ENCODE measurements at places on chromosomes 12 and 14.

- no peak for DNase-seq
These were observed 75.8 kb downstream of the GPATCH2L start for GRCh38 chr14:76227450-76228050.

- DNase-seq = no peak
These were observed 8.1 kb downstream of the PRPF40B start for GRCh38 chr12:49631336-49631907.

DNA sequence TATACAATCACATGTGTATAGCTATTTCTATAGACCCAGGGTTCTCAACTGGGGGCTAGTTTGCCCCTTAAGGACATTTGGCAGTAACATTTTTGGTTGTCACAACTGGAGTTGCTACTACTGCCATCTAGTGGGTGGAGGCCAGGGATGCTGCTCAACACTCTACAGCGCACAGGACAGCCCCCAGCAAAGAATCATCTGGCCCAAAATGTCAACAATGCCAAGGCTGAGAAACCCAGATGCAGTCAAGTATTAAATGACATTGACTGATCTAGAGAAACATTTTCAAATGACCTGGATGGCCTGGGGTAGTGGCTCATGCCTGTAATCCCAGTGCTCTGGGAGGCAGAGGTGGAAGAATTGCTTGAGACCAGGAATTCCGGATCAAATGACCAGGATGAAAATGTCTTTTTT, 5.8 kb downstream of the WSB2 start:
- DNase-seq = peak; percentile 36

DNA sequence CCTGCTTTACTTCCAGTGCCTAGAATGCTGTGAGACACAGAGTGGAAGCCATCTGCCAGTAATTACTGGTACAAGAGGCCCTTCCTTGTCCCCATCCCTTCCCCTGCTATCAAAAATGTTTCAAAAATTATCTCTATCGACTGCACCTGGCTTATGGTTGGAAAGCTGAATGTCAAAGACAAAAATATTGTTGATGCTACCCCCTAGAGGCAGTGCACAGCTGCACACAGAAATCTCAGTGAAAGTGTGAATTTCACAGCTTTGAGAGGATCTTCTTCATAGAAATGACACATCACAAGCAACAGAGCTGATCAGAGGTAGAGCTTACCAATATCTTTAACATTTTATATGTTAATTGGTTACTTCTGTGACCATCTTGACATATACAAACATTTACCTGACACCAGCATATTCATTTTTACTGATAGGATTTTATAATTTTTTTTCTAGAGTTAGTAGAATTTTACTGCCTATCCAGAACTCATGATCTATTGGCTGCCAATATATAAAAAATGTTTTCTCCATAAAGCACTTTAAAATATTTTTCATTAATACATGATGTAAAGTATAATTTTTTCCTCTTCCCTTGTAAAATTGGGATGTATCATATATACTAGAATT, 138.0 kb downstream of the AACS start:
- no peak for DNase-seq

- DNase-seq = no peak
These were observed 61.3 kb downstream of the DICER1 start for GRCh38 chr14:95095996-95096395.

GRCh38 chr12:62919838-62920237, 15.1 kb downstream of the PPM1H start:
- peak; percentile 64 for DNase-seq

GRCh38 chr12:54562750-54563356, 13.5 kb downstream of the PDE1B start:
- DNase-seq = no peak

- no peak for DNase-seq
These were observed 75.2 kb downstream of the PITPNM2 start for GRCh38 chr12:123075646-123076171.

GRCh38 chr14:29111554-29111953, 345.0 kb downstream of the FOXG1 start:
- no peak for DNase-seq

DNA sequence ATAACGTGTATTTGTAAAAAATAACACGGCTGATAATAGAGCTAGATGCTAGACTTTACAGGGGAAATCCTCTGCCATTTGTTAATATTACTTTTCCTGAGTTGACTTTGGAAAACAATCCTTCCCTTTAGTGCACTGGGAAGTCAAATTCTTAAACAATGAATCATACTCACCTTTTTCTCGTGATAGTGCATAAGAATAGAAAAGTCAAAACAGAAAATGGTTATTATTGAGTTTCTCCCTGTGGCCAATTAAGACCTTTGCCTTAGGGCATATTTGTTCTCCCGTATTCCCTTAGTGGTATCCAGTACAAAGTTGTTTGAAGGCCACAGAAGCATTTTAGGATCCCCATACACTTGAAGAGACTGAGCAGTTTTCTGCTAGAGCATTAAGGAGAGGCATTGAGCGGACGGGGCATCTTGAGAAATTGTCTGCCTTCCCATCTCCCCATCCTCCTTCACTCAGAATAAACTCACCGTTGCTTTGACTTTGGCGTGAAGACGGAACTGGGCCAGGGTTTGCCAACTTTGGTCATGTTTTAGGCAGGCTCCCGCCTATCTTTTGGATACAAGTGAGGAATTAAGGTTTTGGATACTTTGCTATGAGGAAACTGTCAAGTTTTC, 171.3 kb downstream of the TMTC2 start:
- DNase-seq = no peak

- peak; percentile 42 for DNase-seq
These were observed 94.1 kb downstream of the FBXL14 start for GRCh38 chr12:1500095-1500801.

DNA sequence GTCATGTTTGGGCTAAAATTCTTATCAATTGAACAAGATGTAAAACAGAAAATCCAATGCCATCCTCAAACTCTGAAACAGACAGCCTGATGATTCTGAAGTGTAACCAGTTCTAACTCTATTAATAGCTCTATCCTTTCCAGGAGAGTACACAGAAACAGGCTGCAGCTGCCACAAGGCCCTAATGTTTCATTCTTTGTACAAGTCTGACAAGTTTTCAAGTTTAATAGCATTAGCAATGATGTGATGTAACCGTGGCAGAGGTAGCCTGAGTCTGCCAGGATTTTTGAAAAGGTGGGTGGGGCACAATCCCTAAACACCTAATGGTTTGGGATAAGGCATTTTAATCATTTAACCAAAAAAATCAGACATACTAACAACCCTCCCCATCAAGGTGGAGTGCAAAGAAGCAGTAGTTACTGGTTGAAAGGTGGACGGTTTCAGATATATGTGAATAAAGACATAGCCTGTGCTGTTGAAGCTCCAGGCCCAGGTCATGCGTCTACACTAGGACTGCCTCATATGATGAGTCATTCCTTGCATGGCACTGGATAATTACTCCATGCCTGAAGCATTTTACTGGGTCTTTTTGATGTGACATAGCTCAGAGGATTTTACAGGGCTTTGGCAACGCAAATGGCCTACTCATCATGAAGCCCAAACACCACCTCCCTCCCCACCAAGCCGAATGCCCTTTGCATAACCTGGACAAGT, 145.1 kb upstream of the GRIP1 start:
- peak; percentile 30 for DNase-seq
